ENCODE measurements at places on chromosomes 6 and 20.
A peak's percentile ranks its signal among the peaks of the same experiment; 100 is the strongest.

GRCh38 chr20:17627101-17627955, 54.7 kb downstream of the RRBP1 start:
- DNase-seq: no peak

DNA sequence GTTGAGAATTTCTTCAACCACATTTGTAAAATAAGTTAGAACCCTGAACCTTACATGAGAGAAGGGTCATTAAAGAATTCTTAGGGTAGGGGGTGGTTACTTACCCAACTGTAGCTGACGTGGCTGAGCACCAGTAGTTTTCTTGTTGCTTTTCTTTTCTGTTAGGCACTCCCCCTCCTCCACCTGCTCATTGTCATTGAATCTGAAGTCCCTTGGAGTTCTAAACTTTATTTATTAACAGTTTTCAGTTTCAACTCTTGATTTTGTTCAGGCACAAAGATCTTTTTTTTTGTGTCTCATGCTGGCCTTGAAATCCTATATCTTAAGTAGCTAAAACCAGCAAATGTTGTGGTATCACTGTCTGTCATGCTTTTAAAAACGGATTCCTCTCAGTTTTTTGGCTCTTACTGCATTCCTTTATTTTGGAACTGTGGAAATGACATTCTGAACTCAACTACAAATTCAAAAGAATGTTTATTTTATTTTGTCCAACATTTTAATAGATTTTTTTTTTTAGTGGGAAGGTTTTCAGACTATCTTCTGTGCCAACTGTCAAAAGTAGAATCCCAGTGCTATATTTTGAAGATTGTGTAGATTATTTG, 465.2 kb downstream of the PHF3 start:
- no peak for DNase-seq

- no peak for DNase-seq
Observed at GRCh38 chr6:77092971-77093370, 370.3 kb downstream of the HTR1B start.

GRCh38 chr20:17523326-17523725, 7.9 kb downstream of the BFSP1 start:
- no peak for DNase-seq

- DNase-seq: no peak
Observed at GRCh38 chr6:7180751-7181150, 73.0 kb downstream of the RREB1 start.

- DNase-seq: no peak
Observed at GRCh38 chr6:166400181-166400580, 17.4 kb upstream of the MPC1 start.

GRCh38 chr6:43999628-44000027, 127.6 kb downstream of the MRPL14 start:
- no peak for DNase-seq

GRCh38 chr20:50992336-50992732, 30.6 kb downstream of the KCNG1 start:
- no peak for DNase-seq

- DNase-seq: no peak
Observed at GRCh38 chr6:167571550-167571949, 246.7 kb downstream of the TTLL2 start.

- no peak for DNase-seq
Observed at GRCh38 chr6:112384511-112384910, 37.4 kb downstream of the RFPL4B start.

DNA sequence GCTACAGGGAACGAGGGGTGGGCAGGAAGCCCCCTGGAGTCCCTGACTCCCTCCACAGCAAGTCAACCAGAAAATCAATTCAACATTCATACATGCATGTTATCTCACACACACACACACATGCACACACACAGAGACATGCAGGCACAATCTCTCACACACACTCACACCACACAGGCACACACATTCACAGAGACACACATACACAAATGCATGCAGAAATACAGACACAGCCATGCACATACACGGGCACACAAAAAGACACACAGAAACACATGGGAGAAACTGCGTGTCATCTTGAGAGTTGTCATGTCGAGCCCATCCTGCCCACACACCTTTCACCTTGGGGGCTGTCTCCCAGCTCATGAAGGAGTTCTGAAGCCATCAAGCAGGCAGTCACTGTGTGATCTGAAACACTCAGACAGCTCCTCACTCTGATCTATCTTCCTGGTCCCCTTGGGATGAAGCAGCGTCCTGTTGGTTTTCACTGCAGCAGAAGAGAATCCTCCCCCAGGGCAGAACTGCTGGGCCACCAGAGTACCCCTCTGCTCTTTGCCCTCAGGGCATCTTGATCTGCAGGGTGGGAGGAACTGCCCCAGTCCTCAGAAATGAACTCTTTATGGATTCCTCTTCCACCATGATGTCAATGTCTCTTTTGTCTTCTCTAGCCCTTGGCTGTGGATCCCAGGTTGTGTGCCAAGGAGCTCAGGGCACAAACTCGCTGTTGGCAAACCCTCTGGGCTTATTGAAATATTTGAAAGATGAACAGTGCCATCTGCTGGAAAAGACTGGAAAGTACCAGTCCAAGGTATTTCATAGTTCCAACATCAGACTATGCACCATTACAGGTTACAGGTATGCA, 8.8 kb downstream of the RAET1L start:
- DNase-seq: peak; percentile 44

GRCh38 chr6:130065609-130066156, 47.3 kb downstream of the L3MBTL3 start:
- DNase-seq: no peak

GRCh38 chr6:149055195-149055899, 262.2 kb upstream of the TAB2 start:
- no peak for DNase-seq

DNA sequence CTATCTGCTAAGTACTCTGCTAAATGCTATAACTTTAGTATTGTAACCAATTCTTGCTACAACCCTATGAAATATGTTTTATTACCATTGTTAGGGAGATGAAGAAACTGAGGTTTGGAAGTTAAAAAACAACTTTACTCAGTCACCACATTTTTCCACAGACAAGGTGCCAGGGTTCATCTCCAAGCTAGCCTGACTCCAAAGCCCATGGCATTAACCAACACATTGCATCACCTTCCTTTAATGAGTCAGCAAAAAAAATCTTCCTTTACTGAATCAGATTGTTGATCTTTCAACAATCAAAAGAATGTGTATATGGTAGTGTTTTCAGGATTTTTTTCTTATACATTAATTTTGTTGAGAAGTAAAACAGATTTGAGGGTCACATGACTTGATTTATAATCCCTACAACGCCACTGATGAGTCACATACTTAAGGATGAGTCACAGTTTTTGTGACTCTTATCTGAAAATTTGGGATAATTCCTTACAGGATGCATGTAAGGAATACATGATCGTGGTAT, 41.5 kb downstream of the MAN1A1 start:
- no peak for DNase-seq
